SJSA1 (cell line): ENCODE measurements at places on chromosomes 3 and 15. TPM values are rescaled to one million over a fixed set of nuclear protein-coding genes. Genes with fewer than 3 reads are reported as not detected.

The GALNT15 gene
- 1.3 and 2.1 TPM in 2 replicates for total RNA-seq

The ISLR2 gene
- total RNA-seq, result not detected in 2 replicates

The BLOC1S6 gene
- 83.1 and 92.2 TPM in 2 replicates for total RNA-seq

The GOLGA8H gene
- total RNA-seq, result 0.97 TPM in 1 of 2 replicates, not detected in the other

The SCN11A gene
- not detected in 2 replicates for total RNA-seq

GRCh38 chr3:186651678-186652215 is 11.5 kb downstream of the FETUB start:
- no peak for DNase-seq

GRCh38 chr15:62912808-62913207 is 129.7 kb upstream of the TPM1 start:
- DNase-seq, result no peak

DNA sequence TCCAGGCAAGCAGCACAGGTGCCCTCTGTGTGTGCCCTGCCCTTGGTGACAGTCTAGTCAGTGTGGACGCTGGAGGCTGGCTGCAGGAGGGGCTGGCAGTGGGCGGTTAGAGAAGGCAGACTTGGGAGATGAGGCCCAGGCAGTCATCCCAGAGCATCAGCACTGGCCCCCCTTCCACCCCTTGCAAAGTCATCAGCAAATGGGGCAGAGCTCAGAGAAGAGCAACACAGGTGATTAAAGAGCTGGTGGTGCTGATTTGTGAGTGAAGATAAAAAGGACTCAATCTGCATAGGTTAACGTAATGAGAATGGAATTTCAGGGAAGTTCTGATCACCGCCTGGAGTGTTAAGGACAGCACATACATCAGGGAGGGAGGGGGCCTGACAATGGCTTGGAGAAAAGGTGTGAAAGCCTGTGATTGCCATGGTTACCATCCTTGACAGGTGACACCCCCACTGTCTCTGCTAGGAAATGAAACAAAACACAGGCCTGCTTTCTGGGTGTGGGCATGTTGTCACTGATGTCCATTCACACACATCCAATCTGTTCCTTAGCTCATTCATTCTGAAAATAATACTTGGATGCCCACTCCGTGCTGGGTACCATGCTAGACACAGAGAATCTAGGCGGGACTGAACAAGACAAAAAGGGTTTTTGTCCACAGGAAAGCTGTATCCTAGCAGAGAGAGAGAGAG is 269.6 kb upstream of the ST8SIA2 start:
- DNase-seq, result no peak

DNA sequence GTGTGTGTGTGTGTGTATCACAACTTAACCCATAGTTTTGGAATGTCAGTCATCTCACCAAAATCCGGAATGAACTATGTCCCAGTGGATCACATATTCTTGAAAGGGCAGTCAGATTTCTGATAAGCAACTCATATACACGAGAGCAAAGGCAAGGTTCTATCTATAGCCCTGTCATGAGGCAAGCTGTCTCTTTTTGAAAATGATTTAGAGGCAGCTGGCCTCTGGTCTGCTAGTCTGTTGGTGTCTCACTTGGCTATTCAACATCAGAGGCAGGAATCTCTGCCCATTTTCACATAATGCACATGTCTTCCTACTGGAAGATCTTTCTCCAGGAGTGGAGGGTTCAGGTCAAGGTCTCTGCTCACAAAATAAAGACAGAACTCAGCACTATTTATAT is 79.8 kb downstream of the CNTN6 start:
- no peak for DNase-seq

GRCh38 chr3:122996038-122996580 is 31.5 kb downstream of the SEMA5B start:
- DNase-seq, result no peak

DNA sequence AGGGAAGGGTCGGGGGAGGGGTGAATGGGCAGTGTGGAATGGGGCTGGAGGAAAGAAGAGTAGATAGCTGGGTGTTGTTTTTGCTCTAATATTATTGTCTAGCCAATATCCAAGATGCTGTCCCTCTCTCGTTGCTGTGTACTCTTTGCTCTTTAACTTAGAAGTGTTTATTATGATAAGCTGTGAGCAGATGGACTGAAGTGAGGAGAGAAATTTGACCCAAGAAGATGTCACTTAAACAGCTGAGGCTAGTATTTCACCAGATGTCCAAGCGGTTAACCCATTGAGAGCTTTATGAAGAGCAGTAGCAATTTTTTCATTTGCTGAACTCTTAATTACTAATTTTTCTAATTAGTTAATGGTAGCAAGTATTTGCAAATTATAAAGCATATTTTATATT is 212.2 kb upstream of the TP63 start:
- DNase-seq, result no peak

DNA sequence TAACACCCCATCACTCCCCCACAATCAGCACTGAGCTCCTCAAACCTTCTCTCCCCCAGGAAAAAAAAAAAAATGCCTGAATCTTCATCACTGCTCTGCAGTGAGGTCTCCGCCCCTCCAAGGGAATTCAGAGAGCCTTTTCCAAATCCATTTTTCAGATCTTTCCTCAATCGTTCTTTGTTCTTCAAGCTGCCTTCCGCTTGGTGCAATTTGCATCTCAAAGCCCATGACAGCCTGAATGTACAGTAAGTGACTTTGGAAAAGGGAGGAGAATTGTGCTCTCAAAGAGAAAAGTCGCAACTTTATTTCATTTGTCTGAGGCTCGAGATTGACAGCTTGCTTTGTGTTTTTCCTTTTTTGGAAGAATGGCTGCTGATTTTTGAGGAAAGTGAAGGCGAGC is 75.0 kb downstream of the CORO2B start:
- DNase-seq, result no peak

DNA sequence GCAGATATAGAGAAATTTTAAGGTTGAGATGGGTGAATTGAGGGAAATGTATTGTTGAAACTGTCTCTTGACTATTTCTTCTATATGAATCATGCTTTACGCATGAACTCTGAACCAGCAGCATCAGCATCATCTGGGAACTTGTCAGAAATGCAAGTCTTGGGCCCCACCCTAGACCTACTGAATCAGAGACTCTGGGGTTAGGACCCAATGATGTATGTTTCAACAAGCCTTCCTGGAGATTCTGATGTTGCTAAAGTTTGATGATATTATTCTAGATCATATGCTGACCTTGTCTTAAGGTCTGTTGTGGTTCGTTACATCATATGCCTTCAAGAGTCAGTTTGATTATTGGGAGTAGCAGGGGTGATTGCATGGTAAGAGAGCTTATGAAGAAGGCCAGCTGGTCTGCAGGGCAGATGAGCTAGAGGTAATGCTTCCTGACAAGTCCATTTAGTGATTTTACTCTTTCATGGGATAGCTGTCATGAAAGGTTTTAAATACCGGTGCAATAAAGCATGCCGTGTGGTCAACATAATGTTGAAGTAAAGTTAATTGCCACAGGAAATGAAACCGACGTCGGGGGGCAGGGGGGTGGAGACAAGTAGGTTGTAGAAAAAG is 152.4 kb upstream of the MRPL3 start:
- DNase-seq, result no peak

DNA sequence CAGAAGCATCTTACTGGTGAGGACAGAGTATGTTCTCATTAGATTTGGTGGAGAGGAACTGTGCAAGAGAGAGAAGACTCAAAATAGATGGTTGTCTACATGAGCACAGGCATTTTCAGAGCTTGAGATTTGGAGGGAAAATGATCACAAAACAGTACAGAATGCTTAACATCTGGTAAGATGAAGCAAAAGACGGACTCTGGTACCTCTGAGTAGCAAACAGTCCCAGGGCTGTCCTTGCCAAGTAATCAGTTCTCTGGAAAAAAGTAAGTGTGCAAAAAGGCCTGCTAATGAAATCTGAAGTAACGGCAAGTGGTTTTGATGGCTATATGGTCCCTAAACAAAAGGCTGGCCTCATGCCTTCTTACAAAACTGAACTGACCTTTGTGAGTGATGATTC is 414.2 kb downstream of the CNTN4 start:
- DNase-seq, result no peak

GRCh38 chr3:164890061-164890460 is 188.2 kb downstream of the SI start:
- DNase-seq, result no peak
